Right lung (tissue), 10 donors: ENCODE measurements at places on chromosomes 1 and 21.

- DNase-seq, result no peak
Measured at GRCh38 chr1:183764981-183765380, 39.9 kb upstream of the RGL1 start.

DNA sequence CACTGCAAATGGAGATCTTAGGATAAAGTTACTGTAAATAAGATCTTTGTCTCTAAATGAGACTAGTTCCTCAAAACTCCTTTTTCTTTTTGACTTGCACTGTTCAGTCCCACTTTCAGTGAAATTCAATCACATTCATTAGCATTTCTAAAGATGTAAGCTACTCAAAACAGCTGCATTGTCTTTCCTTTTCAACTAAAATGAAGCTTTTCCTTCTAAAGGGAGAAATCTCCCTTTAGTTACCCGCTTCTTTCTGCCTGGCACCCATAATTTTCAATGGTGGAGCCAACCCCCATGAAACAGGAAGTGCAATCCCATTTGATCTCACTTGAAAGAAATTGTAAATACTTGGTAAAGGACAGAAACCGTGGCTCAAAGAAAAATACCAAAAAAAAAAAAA, 387.4 kb upstream of the PKN2 start:
- no peak for DNase-seq

GRCh38 chr1:6367381-6368012, 26.1 kb downstream of the ACOT7 start:
- DNase-seq, result no peak

GRCh38 chr21:35014302-35015041, 34.6 kb downstream of the RUNX1 start:
- DNase-seq, result no peak

GRCh38 chr1:186982116-186982515, 153.4 kb downstream of the PLA2G4A start:
- DNase-seq, result no peak

- DNase-seq, result no peak
Measured at GRCh38 chr1:150874455-150875196, 1.8 kb downstream of the ARNT start.

DNA sequence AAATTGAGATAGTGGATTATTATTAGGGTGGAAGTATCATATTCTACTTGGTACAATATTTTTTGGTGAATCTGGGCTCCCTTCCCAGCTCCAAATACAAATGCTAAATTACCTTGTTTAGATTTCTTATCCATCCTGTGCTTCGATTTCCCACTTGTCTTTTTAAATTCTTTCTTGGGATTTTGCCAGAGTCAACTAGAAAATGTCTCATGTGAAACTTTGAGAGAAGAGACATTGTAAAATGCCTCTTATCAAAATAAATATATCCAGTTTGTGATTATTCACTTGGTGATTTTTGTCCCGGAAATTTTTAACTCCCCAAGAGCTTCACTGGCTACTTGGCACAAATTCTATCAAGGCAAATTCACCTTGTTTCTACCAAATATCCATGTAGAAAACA, 202.0 kb downstream of the FMN2 start:
- DNase-seq, result no peak

DNA sequence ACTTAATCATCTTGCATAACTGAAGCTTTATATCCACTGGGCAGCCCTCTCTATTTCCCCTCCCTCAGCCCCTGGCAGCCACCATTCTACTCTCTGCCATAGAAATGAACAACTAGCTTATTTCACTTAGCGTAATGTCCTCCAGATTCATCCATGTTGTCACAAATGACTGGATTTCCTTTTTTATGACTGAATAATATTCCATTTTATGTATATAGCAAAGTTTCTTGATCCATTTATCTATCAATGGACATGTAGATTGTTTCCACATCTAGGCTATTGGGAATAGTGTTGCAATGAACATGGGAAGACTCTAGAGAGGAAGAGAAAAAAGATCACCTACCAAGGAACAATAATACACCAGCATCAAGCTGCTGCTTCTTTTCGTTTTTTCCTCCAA, 32.1 kb upstream of the EEIG2 start:
- DNase-seq, result no peak

- DNase-seq, result no peak
Measured at GRCh38 chr21:34911360-34911759, 137.7 kb downstream of the RUNX1 start.

GRCh38 chr1:228469413-228470162, 17.6 kb upstream of the RNF187 start:
- DNase-seq, result no peak

DNA sequence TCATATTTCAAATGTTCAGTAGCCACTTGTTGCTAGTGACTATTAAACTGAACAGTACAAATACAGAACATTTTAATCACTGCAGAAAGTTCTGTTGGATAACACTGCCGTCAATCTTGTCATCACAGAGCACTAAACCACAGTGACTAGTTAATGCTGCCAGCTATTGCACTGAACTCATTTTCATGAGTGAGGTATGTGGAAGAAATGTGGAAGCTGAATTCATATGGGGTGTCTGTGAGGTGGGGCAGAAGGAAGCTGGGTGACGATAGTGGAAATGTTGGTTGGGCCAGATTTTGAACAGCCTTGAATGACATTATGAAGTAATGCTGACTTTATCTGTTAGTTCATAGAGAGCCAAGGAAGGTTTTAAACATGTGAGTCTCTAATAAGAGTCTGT, 49.6 kb downstream of the OSBPL9 start:
- no peak for DNase-seq

GRCh38 chr1:247434005-247434404, 18.0 kb downstream of the NLRP3 start:
- DNase-seq, result no peak

DNA sequence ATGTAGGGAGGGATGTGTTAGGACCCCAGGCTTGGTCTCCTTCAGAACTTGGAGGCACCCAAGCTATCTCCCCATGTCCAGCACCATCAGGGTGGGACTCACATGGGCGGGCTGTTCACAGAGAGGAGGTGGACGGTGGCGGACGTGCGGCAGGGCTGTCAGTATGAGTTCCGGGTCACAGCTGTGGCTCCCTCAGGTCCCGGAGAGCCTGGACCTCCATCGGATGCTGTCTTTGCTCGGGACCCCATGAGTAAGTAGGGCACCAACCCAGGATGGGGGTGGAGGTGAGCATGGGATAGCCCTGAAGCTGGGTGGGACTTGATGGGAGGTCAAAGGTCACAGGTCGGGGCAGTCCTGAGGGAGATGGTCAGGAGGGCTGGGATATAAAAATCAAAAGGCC, 27.8 kb downstream of the IGFN1 start:
- no peak for DNase-seq

GRCh38 chr1:112454316-112454715, 54.4 kb upstream of the WNT2B start:
- DNase-seq, result no peak

DNA sequence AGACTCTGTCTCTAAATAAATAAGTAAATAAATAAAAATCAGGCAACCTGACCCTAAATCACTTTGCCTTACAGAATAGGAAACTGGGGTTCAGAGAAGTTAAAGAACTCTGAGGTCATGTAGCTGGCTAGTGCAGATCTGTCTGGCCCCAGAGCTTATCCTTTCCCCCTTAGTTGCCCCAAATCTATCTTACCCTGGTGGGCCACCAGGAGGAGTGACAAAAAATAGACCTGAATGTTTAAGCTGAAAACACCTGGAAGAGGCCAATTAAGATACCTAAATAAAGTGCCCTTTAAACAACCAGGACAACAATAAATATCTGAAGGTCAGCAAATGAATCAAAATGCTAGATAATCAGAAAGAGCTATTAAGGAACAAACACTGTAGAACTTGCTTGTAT, 59.7 kb downstream of the TEX35 start:
- DNase-seq, result no peak

GRCh38 chr1:97814121-97814520, 106.7 kb downstream of the DPYD start:
- no peak for DNase-seq

DNA sequence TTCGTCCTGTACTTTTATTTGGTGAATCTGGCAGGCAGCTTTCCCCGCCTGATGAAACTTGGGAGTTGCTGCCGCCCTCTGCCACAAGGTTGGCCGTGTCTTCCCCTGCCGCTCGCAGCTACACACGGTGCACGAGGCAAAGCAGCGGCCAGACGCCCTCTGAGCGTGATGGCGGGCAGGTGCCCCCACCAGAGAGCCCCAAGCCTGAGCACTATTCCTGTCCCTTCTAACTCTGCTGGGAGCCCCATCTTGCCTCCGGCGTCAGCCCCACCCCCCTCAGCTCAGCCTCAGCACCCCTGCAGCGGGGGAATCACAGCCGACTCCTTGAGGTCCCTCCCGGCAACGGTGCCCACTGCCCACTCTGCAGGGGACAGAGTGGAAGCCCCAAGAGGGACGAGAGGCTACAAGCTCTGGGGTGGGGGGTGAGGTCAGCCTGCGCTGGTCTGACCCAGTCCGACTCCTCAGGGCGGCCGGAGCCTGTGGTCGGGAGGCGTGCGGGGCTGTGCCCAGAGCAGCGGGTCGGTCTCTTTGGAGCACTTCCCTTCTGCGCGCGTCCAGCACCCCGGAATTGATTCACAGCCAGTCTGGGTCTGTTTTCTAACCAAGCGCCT, 41.3 kb downstream of the RIPK4 start:
- DNase-seq, result no peak

DNA sequence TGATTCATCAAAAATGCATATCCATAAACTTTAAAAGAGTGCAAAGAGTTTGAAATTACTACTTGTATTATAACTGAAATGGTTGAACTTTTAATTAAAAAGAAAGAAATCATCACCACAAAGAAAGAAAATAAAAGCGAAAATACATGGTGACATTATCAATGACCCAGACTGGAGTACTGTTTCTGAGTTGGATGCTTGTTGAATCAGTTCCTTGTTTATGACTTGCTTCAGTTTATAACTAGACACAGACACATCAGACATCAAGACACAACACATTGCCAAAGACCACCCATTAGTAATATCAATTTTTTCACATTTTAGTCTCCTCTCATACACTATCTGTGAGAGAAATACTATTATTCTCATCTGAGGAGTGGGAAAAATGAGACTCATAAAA, 293.0 kb downstream of the MRPL39 start:
- no peak for DNase-seq

- DNase-seq, result no peak
Measured at GRCh38 chr1:50421768-50422674, 1.2 kb downstream of the DMRTA2 start.

DNA sequence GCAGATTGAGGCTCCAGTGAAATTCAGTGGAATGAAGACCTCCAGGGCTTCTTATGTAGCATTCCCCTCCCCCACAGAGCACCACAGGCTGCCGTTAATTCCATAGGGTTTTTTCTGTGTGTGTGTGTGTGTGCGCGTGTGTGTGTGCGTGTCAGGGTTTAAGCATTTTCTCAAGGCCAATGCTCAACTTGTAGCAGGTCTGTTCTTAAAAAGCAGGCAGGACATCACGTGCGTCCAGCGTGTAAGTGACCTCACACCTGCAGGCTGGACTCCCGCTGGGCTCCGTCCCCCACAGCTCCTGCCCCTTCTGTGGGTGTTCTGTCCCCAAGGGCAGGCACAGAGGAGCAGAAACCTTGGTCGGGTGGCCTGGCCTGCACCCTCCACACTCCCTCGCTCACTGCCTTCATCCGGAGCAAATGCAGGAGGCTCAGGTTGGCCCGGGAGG, 5.3 kb downstream of the PRDM16 start:
- DNase-seq, result no peak

DNA sequence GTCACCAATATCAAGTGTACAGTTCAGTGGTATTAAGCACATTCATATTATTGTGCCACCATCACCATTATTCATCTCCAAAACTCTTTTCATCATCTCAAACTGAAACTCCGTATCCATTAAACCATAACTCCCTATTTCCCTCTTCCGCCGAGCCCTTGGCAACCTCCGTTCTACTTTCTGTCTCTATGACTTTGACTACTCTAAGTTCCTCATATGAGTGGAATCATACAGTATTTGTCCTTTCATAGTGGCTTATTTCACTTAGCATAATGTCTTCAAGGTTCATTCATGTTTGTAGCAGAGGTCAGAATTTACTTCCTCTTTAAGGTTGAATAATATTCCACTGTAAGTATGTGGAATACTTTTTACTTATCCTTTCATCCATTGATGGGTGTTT, 21.7 kb downstream of the SELP start:
- DNase-seq, result no peak
